ENCODE measurements at places on chromosomes 1 and 21.
A peak's percentile ranks its signal among the peaks of the same experiment; 100 is the strongest.

- DNase-seq = no peak
Measured at GRCh38 chr1:29628190-29628589, 391.9 kb downstream of the PTPRU start.

GRCh38 chr1:208150833-208151458, 93.2 kb downstream of the PLXNA2 start:
- DNase-seq = no peak

GRCh38 chr1:243991650-243992049, 59.4 kb upstream of the ZBTB18 start:
- DNase-seq = no peak

DNA sequence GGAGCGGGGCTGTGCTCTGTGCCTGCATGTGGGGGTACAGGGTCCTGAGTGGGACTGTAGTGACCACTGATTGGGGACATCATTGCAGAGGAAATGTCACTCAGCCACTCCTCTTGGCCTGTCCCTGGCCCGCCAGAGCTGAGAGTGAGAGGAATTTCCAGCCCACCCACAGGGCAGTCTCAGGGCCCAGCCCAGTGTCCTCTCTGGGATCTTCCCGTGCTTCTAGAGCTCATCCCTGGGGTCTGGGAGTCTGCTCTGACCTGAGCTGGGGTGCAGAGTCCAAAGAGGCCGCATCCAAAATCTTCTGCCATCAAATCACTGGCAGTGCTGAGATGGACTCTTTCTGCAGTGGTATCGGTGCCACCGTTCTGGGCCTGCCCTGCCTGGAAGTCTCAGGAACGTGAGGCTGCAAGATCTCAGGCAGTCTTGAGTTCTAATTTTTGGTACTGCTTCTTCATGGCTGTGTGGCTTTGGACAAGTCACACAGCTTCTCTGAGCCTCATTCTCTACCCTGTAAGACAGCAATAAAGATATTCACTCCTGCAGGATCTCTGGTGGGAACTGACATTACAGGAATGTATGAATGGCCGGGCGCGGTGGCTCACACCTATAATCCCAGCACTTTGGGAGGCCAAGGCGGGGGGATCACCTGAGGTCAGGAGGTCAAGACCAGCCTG, 100.8 kb upstream of the TARDBP start:
- no peak for DNase-seq

DNA sequence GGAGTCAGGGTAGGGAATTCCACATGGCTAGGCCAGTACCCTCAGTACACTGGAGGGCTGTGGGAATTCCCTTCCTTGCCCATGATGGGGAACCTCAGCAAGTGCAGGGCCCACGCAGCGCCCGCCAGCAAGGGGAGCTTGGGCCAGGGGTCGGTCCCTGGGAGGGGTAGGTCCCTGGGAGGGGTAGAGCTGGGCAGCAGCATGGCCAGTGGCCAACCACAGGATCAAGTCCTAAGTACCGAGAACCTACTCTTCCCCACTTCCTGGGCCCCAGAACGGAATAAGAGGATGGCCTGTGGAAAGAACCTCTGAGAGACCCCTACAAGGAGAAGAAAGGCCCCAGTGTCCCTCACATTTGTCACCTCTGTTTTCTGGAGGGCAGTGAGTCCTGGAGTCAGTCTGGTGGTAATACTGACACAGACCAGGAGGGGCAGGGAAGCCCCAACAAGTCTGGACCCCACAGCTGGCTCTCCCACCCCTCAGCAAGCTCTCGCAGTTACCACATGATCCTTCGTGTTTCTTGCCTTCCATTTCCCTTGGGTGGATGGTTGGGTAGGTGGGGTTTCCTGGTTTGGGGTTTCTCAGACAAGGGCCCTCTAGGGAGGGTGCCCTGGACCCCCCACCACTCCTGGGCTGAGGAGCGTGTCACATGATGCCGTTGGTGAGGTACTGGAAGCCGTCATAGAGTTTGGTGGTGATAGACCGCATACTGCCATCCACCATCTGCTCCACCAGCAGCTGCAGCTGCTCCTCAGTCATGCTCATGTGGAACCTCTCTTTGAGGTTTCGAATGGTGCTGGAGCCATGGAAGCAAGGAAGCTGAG, 10.3 kb downstream of the ZNF687 start:
- no peak for DNase-seq

DNA sequence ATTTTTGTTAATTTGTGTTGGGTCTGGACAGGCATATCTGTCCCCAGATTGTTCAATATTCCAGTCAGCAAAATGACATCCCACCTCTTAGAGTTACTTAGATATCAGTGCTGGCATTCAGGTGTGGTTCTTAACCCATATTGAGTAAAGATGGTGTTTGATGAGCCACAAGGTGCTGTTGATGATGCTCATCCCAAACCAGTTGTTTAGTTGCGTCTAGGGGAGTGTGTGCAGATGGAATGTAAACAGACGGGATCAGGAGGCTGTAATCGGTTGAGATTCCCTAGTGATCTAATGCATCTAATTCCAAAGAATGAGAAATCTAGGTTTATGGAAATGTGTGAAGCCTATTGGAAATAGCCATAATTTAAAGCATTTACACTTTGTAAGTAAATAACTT, 1.1 kb downstream of the HOOK1 start:
- no peak for DNase-seq

- DNase-seq = peak; percentile 3
Measured at GRCh38 chr1:228321435-228321834, 85.2 kb downstream of the TRIM11 start.

DNA sequence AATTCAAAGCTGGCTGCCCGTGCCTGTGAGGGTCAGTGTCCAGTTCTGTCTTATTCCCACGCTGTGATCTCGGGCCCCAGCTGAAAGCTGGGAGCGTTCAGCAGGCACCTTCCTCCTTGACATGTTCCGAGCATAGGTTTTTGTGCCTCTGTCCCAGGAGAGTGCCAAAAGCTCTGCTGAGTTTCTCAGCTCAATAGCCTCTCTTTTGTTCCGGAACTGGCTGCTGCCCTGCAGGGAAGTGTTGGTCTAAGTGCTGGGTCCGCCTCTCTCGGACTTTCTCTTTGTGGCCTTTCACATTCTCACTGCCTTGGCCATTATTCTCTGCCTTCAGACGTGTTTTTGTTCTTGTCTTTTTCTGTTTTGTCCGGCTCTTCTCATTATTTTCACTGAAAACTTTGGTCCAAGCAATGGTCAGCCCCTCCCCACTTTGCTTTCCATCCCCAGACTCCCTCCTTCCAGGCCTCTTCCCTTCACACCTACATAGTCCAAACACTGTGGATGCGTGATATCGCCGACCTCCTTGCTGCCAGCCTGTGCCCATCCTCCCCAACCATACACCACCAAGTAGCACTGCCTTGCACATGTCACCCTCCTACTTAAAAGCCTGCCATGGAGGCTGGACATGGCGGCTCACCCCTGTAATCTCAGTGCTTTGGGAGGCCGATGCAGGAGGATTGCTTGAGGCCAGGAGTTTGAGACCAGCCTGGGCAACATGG, 233.8 kb downstream of the RHOU start:
- no peak for DNase-seq

DNA sequence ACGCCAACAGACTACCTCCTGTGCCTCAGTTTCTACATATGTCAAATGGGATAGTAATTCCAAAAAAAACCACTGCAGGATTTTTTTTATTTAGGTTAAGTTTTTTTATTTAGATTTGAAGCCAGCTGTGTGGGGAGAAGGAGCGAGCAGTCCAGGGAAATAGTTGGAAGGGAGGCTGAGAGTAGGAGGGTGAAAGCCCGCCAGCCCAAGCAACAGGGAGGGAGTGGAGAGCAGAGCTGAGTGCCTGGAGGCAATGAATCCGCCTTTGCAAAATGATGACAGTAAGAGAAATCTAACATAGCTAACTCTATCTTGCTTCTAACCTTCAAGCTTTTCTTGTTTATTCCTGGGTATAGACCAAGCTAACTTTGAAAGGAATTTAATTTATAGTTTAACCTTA, 15.6 kb upstream of the C1orf198 start:
- no peak for DNase-seq

- DNase-seq = no peak
Measured at GRCh38 chr1:29655945-29656850, 419.9 kb downstream of the PTPRU start.

- no peak for DNase-seq
Measured at GRCh38 chr1:109802136-109802900, 38.6 kb upstream of the EPS8L3 start.

DNA sequence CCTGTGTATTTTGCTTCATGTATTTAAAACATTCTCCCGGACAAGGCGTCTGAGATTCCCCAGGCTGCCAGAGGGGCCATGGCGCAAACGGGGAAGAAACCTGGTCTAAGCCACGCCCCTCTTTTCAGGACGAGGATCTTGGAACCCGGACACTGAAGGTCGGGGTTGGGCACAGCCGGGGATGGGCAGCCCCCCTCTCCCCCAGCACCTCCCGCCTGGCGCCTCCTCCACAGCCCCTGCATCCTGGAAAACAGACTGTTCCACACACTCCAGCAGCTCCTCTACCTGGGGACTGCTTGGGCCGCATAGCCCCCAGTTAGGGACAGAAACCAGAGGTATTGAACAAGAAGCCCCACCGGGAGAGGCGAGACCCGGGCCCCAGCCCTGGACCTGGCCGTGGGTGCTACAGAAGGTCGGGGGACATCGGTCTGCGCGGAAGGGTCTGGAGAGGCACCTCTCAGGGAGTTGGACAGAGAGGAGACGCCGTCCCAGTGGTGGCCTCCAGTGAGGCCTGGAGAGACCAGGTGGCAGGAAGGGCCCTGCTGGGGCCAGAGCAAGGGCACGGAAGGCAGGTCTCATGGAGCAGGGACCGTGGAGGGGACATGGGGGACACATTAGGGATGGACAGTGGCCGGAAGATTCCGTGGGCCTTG, 5.4 kb downstream of the TP73 start:
- DNase-seq = no peak

DNA sequence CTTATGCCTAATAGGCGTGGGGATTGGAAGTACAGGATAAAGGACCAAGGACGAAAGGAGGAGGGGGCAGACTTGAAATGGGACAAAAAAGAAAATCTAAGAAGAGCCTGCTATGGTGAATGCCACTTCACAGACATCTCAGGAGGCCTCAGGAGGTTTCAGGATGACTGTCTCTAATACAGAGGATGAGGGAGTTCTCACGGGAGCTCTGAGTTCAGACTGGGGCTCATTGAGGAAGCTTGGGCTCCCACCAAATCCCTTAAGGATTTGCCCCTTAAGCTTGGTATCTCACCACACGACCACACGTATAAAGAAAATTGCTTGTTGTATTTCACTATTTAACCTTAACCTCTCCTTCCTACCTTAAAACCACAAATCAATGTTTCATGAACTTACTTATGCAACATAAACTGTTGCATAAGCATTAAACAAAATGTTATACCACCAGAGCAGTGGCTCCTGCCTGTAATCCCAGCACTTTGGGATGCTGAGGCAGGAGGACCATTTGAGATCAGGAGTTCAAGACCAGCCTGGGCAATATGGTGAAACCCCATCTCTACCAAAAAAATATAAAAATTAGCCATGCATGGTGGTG, 12.4 kb downstream of the SLC30A1 start:
- no peak for DNase-seq

- no peak for DNase-seq
Measured at GRCh38 chr1:199758626-199759255, 268.8 kb upstream of the NR5A2 start.

DNA sequence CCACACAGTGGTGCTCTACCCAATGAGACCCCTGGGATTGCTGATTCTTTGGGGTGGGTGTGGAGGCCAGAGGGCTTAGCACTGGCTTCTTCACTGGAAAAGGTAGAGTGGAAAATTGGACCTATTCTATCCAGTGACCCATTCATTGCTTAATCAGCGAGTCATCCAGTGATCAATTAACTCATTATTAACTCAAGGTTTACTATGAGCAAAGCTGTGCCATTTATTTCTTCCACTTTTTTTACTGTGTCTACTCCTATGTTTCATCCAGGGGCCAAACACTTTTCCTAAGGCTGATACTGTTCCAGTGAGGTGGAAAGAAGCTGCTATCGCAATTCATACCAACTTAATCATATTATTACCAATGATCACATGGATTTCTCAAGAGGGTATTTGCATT, 363.9 kb downstream of the RPS6KC1 start:
- DNase-seq = no peak

- DNase-seq = no peak
Measured at GRCh38 chr1:164774413-164774812, 215.4 kb downstream of the PBX1 start.

DNA sequence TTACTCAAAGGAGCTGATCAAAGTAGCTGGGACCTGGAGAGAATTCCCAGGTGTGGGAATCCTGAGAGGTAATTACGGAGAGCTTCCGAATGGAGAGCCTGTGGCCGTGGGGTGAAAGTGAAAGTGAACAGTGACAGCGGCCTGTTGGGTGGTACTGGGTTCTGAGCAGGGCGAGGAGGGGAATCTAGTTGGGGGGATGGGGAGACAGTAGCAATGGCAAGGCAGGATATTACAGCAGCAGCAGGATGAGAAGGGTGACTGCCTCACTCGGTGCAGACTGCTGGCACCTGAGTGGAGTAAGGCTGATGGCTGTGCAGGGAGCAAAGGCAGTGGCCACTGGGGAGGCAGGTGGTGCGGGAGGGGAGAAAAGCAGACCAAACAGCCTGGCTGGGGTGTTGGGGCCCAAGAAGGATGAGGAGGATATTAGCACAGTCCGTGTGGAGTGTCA, 70.3 kb upstream of the PRDX6 start:
- DNase-seq = no peak

GRCh38 chr21:20259031-20259867, 739.0 kb upstream of the NCAM2 start:
- DNase-seq = no peak

- DNase-seq = no peak
Measured at GRCh38 chr1:2168090-2168489, 26.5 kb downstream of the FAAP20 start.

DNA sequence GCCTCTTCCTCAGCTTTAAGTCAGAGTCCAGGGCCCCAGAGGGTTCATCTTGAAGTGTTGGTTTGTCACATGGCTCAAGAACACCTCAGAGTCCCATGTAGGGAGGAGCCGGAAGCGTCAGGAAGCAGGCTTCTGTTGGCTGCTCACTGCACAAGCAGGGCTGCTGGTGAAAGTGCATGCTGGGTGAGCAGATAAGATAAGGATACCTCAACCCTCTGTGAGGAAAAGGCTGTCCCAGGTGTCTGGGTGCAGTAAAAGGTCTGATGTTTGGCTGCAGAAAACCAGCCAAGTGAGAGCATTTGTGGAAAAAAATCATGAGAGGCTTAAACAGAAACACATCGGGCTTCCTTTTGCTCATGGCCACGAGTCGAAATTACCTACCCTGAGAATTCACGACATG, 6.2 kb upstream of the TEX35 start:
- no peak for DNase-seq

DNA sequence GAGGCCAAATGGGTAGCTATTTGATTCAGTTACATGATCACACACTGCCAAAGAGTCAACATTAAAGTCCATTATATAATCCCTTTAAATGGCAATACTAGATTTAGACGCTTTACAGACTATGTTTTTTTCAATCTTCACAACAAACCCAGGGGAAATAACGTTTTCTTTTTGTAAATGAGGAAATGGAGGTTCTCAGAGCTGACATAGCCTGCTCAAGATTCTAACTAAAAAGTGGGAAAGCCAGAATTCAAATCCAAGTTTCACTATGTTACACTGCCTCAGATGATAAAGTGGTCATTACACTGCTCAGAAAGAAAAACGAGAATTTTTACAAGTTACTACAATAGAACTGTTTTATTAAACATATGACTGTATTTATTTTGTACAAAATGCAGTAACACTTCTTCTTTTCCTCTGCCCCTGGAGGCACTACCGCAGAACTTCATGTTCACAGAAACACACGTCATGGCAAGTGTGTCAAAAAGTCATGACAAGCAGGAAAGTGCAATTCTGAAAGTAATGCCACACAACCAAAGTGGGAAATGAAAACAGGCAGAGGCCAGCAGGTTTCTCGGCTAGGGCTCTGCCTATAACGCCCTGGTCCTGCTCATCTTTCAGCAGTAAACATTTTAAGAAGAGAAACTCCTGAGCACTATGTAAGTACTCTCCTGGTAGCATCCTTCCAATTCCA, 19.0 kb downstream of the THEMIS2 start:
- no peak for DNase-seq
